ENCODE measurements at places on chromosomes 5 and 9. TPM values are rescaled to one million over a fixed set of nuclear protein-coding genes. Genes with fewer than 3 reads are reported as not detected.

Gene ADGRD2
- not detected for total RNA-seq

Gene CAMK4
- 2.8 TPM for total RNA-seq

Gene ARL14EPL
- total RNA-seq: not detected

Gene MELK
- total RNA-seq: 2.6 TPM

Gene ENC1
- 7.8 TPM for total RNA-seq

Gene CD14
- total RNA-seq: 129 TPM

Gene PCDH12
- total RNA-seq: 9.1 TPM

Gene MARCHF6
- total RNA-seq: 153 TPM

Gene PCDHB9
- 3.5 TPM for total RNA-seq

Gene PLAC8L1
- not detected for total RNA-seq

Gene RASEF
- total RNA-seq: 0.12 TPM

Gene FOXB2
- not detected for total RNA-seq

Gene IFNE
- 1.8 TPM for total RNA-seq

Gene SLC31A2
- total RNA-seq: 95.5 TPM

Gene SOX30
- not detected for total RNA-seq

Gene ZNF608
- 26.2 TPM for total RNA-seq

Gene NRG2
- 3.3 TPM for total RNA-seq

Gene C7
- total RNA-seq: 788 TPM

Gene CFAP157
- total RNA-seq: not detected

Gene LECT2
- not detected for total RNA-seq

Gene PCDHGA7
- 9.0 TPM for total RNA-seq

Gene SMIM33
- total RNA-seq: not detected

Gene PRR16
- 1.9 TPM for total RNA-seq

Gene PSMD5
- 37.3 TPM for total RNA-seq

Gene MAST4
- total RNA-seq: 57.2 TPM

Gene SMU1
- 23.5 TPM for total RNA-seq

Gene ZNF79
- 15.4 TPM for total RNA-seq

Gene OBP2B
- total RNA-seq: not detected

Gene OR1L8
- total RNA-seq: not detected

Gene CDKN2A
- 3.0 TPM for total RNA-seq

Gene TIMD4
- total RNA-seq: 1.1 TPM

Gene NUTM2G
- total RNA-seq: not detected

Measured in omental fat pad (tissue), 4 donors.